Stimulated activated CD4-positive, alpha-beta T cell treated with anti-CD3 and anti-CD28 coated beads, Interleukin-1b, Interleukin-23, amount 100 ng/mL, for 48 hours (primary cell): ENCODE measurements at places on chromosomes 7 and 10.

DNA sequence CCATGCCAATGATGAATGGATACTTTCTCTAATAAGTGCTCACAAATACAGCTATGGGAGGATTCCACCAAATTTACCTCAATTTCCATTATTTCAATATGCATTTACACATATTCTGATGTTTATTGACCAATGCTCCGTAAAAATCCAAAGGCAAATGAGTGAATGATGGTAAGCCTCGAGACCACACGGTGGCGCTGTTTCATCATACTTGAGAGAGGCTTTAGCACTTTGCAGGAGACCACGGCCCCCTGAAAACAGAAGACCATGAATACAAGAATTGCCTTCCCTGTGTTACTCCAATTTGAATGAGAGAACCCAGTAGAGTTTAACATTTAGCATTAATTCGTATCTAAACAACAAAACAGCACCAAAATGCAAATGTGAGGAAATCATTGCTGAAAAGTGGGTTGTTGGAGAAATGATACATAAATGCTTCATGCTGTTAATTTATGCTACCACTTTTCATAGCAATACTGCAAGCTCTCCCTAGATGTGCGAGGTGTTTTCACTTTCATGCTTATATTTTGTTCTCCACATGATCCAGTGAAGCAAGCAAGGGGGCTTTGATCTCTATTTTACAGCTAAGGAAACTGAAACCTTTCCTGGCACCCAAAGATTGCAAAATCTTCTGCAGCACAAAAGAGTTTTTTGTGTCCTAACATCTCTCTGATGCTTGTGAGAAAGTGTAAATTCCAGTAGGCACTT, 35.4 kb downstream of the TRIL start:
- DNase-seq = peak; percentile 47

- DNase-seq = no peak
These were observed 179.2 kb upstream of the CDCA7L start for GRCh38 chr7:22124941-22125340.

GRCh38 chr10:5356302-5356763, 8.4 kb upstream of the UCN3 start:
- DNase-seq = no peak

GRCh38 chr10:108911814-108912541, 1011.3 kb downstream of the XPNPEP1 start:
- no peak for DNase-seq

DNA sequence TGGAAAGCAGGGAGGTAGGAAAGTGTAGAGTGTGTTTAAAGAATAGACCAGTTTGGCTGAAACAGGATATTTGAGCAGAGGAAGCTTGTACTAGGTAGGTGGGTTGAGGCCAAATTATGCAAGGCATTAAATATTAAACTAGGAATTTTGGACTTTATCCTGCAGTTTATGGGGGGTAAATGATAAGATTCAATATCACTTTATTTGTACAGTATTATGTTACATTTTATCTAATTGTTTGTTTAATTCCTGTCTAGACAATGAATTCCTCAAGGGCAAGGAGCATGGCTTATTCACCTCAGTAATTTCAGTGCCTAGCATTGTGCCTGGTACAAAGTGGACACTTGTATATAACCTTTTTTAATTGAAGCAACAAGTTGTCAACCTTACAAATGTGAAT, 125.9 kb downstream of the CFTR start:
- DNase-seq = no peak

- DNase-seq = no peak
These were observed 359.7 kb upstream of the ZNF32 start for GRCh38 chr10:44008270-44008916.

GRCh38 chr10:26628395-26628794, 69.1 kb upstream of the PDSS1 start:
- DNase-seq = no peak

GRCh38 chr7:129258649-129259389, 34.0 kb downstream of the AHCYL2 start:
- no peak for DNase-seq

GRCh38 chr7:44541876-44542610, 913 bp upstream of the NPC1L1 start:
- no peak for DNase-seq

- no peak for DNase-seq
These were observed 76.1 kb downstream of the ZNF277 start for GRCh38 chr7:112282476-112283188.

DNA sequence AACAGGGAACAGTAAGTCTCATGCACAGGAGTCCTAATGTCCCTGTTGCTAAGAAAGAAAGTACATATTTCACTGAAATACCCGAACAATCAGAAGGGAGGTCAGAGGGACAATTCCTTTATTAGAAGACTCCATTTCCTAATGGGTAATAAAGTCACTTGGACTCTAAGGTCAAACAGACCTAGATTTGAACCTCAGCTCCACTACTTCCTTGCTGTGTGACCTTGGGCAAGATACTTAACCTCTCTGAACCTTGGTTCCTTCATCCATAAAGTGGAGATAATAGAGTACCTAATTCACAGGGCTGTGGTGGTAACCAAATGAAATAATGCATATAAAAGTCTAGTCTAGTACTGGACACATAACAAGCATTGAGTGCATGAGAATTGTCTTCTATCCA, 29.2 kb upstream of the HABP2 start:
- DNase-seq = no peak

GRCh38 chr7:149838992-149839408, 825 bp downstream of the ZNF862 start:
- DNase-seq = no peak

GRCh38 chr7:130090745-130091532, 20.6 kb downstream of the KLHDC10 start:
- peak; percentile 40 for DNase-seq

GRCh38 chr10:58435297-58435985, 50.2 kb downstream of the TFAM start:
- DNase-seq = peak; percentile 41

DNA sequence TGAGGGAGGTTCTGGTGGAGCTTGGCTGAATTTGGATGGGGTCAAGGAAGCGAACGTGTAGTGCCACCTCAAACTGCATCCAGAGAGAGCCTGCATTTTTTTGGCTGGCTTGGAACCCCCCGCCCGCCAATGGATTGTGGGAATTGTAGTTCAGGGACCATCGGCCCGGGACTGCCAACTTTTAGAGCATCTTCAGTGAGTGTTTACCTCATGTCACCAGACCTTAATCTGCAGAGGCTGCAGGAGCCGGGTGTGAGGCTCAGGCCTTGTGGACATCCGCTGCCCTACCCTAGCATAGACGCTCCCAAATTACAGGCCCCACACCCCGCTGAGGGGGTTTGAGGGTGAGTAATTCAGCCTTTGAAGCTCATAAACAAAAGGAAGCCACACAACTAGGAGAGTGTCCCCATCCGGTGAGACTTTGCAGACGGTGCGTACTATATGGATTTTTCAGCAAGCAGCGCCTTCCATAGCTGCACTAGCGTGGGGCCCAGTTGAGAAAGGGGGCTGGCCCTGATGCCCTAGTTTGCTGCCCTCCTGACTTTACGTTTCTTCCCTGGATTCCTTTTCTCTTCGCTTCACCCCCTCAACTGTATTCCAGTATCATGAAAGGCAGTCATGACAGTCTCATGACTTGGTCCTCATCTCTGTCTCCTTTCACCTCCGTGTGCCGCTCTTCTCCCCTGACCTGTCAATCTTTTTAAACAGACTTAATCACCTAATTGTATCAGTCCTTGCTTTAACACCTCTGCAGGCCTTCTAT, 717 bp downstream of the CNPY4 start:
- DNase-seq = peak; percentile 75

GRCh38 chr7:117750612-117751563, 122.4 kb downstream of the CTTNBP2 start:
- DNase-seq = no peak

- DNase-seq = no peak
These were observed 533.5 kb upstream of the COBL start for GRCh38 chr7:51850126-51850525.

DNA sequence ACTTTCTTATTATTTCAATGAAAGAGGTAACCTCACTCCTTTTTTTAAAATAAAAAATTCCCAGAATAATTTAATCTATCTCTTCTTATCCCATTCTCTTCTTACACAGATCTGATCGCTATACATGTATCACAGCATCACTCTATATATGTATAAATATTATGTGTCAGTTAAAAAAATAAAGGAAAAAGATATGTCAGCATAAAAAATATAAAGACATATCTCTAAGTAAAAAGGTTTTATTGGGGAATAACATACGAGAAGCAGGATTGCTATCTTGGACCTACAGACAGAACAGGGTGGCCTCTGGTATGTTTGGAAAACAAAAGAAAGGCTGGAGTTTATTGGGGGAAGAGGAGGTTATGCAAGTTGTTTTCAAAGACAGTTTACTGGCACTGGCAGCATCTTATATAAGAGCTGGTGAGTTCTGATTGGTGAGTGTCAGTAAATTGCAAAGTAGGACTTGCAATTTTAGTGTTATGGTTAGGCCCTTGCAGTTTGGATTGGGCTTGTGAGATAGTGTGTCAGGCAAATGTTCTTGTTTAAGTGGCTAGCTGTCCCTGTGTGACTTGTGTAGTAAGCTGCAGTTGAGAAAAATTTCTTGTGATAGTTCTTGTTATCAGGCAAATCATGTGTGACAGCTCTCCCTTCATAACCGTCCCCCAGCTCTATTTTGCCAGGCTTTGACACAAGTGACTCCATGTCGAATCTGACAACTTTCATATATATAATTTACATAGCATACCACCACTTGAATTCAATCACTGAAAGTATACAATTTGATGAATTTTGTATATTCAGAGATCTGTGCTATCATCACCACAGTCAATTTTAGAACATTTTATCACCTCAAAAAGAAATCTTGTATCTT, 118.2 kb downstream of the HBP1 start:
- no peak for DNase-seq

- DNase-seq = no peak
These were observed 33.2 kb upstream of the ZNF479 start for GRCh38 chr7:57165285-57165899.

- DNase-seq = peak; percentile 80
These were observed 99.2 kb downstream of the GRK5 start for GRCh38 chr10:119306514-119306951.

- no peak for DNase-seq
These were observed 137.8 kb downstream of the ACTR3B start for GRCh38 chr7:152897401-152897800.

DNA sequence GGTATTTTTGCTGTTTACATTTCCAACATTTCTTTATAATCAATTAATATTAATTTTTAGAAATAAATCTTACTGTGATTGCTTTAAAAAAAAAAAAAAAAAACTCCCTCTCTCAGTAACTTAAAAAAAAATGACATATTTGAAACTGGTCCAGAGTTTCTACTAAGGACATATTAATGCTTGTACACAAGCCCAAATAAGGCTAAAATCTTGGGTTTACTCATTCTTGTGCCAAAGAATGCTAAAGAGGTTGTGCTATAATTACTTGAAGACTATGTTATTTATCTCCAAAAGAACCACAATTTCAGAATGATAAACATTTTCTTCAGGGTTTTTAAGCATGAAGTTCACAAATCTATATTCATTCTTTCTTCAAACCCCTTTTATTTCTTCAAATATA, 39.4 kb upstream of the PHF14 start:
- DNase-seq = no peak

GRCh38 chr7:80636709-80637108, 1.7 kb upstream of the CD36 start:
- no peak for DNase-seq

DNA sequence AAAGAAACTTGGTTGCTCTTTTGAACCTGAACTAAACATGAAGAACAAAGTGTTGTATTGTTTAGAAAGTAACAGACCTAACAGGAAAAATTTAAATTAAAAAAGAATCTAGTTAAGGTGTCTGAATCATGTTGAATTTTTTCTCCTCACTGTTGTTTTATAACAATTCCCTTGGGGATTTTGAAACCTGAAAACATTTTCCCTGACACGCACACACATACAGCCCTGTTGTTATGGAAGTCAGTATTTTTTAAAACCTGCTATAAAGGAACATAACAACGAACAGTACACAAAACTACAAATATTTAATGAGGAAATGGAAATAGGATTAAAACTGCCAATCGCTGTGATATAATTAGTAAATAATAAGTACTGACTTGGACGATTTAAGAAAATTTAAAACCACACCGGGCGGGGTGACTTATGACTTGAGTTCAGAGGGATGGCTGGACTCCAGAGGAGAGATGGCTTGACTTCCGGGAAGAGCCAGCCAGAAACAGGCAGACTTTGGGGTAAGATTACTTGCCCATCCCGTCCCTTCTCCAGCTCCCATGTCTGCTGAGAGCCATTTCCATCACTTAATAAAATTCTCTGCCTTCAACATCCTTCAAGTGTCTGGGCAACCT, 16.2 kb upstream of the SPOCK2 start:
- no peak for DNase-seq

DNA sequence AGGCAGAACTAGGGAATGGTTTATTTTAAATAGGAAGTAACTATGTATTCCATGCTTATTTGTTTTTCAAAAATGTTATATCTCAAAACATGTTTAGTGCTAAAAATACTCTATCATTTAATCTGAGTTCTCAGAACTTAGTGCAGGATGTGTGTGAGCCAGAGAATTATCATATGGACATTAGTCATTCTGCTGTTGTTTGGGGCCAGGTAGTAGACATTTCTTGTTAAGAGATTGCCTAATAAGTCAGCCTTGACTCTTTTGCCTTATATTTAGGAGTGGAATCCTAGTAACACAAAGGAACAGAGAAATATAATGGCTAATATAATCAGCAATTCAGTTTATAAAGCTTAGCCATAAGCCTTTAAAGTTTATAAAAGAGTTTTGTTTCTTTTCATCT, 149.8 kb downstream of the CCSER2 start:
- no peak for DNase-seq

DNA sequence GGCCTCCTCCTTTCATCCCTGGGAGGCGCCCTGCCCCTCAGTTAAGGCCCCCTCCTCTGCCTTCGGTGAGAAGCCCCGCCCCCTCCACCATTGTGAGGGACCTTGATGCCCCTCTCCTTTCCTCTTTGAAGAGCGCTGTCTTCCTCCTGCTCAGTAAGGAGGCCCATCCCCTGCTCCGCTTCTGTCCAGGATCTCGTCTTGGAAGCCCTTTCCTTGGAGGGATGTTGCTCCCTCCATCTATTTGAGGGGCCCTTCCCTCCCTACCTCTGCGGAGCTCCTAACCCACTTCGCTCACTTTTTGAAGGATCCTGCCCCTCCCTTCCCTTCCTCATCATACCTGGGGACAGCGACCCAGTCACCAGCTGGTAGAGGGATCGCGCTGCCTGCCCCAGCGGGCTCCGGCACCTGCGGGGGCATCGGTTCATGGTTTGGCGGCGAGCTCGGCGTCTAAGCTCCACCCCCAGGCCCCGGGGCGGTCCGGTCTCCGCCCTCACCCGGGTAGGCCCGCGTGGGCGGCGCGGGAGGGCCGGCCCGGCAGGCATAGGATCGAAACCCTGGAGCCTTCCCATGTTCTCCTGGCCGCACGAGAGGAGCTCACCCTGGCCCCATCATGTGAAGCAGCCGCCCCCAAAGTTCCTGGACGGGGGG, 4.1 kb downstream of the KCNIP2 start:
- peak; percentile 50 for DNase-seq
